ENCODE measurements at places on chromosomes 12 and 14.
A peak's percentile ranks its signal among the peaks of the same experiment; 100 is the strongest.

DNA sequence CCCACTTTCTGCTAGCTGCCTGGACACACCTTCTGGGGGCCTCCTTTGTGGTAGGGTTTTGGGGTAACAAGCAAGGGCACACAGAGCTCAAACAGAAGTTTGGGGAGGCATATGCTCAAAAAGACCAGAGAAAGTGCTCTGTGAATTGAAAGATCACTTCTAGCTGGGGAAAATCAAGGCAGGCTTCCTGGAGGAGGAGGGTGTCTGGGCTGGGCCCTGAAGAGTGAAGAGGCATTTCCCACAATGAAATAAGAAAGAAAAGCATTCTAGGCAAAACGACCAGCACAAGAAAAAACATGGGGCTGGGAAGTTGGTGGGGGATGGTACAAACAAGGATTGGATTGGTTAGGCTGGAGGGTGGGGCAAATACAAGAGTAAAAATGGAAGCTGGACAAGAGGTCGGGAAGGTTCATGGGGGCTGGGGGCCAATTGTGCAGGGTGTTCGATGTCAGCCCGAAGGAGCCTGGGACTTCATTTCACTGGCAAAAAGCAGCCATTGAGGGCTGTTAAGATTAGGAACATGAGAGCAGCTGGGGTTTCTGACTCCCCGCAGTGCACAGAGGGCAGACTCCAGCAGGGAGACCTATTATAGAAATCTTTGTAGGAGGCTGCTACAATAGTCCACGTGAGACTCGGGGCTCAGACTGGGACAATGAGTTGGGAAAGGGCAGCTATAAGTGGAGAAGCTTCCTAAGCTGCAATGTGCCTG, 51.5 kb upstream of the CMKLR1 start:
- no peak for DNase-seq

DNA sequence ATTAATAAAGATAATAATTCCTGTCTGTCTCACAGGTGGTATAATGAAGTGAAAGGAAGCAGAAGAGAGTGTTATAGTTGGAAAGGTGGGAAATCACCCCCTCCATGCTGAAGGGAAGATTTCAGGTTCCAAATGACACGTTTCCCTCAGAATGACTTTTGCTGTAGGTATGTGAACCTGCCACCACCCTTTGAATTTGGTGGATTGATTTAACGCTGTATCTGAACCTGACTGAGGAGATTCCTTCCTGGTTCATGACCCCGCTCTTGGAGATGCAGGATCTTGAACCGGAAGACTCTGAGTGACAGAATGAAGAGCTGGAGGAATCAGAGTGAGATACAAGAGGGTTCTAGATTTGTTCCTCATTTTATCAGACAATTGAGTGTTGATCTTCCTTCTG, 20.3 kb upstream of the EMP1 start:
- no peak for DNase-seq

DNA sequence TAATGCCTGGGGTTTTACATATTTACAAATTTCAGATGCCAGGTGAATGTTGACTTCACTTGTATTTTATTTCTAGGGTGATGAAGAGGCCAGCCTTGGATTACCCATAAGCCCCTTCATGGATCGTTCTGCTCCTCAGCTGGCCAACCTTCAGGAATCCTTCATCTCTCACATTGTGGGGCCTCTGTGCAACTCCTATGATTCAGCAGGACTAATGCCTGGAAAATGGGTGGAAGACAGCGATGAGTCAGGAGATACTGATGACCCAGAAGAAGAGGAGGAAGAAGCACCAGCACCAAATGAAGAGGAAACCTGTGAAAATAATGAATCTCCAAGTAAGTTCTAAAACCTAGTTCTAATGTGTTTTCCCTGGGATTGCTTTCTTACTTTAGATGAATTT, 41.3 kb upstream of the SLCO1C1 start:
- DNase-seq: no peak

- no peak for DNase-seq
These were observed 1.9 kb downstream of the CCDC184 start for GRCh38 chr12:48185181-48185919.

GRCh38 chr12:122421821-122422729, at the start of gene CLIP1:
Gene CLIP1 (minus strand): TSS chr12:122422669. CDS start chr12:122380452, 42,217 bp downstream.
- DNase-seq: no peak

DNA sequence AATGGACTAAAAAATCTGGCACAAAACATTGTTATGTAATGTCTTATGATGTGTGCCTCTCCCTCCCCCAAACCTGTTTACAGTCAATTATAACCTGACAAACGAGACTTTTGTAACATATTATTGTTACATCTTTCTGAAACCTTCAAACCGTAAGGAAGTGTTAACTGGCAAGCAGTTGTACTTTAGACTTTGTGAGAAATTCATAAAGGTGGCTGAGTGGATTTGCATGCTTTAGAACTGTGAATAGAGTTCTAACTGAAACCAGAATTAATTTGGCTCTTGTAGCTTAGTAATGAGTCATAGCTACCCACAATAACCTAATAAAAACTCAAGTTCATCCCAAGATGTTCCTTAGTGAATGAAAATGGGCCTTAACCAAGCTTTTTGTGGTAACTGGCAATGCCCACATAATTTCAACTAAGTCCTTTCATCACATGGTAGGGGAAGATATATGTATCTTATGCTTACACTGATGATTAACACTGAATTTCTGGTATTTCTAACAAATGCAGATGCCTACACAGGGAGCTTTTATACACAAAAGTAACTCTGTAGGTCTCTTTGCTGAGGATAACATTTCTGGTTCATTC, 29.7 kb downstream of the RAD9B start:
- no peak for DNase-seq

DNA sequence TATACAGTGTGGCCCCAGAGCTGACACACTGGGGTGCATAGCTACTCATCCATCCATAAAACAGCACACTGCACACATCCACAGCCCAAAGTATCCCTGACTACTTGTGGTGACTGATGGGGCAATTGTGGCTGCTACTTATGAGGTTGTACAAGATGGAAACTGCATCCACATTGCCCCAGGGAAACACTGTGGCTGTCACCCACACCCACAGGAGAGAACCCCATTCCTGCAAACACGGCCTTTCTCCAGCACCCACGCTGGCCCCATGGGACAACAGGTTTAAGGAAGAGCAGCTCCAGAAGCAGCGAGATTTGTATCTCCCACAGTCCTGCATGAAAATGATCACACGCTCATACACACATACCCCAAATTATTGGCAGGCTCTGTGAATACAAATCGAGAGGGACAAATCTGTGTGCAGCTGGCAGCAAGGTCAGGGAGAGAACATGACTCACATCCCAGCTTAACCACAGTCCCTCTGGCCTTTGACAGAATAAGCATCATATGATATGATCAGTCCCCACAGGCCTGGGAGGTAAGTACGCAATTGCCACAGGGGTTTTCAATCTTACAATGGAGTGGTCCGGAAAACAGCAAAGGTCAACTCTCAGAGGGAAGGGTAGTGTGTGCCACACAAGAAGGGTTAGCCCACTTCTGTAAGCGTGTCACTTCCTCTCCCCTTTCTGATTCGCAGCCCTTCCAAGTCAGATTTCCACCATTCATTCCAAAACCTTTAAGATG, 61.9 kb downstream of the ESR2 start:
- no peak for DNase-seq

- no peak for DNase-seq
These were observed 463.0 kb downstream of the AACS start for GRCh38 chr12:125528281-125528680.

GRCh38 chr12:62258941-62259630, 1.1 kb upstream of the USP15 start:
- peak; percentile 9 for DNase-seq

GRCh38 chr14:95341115-95341514, 21.4 kb upstream of the CLMN start:
- DNase-seq: no peak

- DNase-seq: peak; percentile 2
These were observed 8.7 kb downstream of the NGDN start for GRCh38 chr14:23478109-23478759.

DNA sequence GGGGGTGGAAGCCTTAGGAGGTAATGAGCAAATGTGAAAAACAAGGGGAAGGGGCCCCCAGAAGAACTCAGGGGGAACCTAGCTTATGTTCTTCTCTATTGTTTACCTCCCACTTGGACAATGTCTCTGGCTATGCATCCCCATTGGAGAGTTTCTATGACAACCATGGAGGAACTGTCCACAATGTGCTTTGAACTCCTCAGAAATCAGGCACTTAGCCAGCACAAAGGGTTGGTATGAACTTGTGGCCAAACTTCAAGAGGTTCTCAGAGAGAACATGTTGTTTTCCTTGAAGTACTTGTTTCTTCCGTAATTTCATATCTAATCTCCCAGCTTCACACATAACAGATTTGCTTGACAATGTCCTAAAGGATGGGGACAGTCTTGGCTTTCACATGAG, 202.8 kb upstream of the PELI2 start:
- DNase-seq: no peak

DNA sequence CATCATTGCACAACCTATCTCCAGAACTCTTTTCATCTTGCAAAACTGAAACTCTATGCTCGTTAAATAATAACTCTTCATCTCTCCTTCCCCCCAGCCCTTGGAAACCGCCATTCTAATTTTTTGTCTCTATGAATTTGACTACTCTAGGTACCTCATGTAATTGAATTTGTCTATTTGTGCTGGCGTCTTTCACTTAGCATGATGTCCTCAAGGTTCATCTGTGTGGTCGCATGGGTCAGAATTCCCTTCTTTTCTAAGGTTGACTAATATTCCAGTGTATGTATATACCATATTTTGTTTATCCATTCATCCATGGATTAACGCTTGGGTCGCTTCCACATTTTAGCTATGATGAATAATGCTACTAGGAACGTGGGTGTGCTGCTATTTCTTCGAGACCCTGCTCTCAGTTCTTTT, 80.1 kb downstream of the PLXNC1 start:
- DNase-seq: no peak

DNA sequence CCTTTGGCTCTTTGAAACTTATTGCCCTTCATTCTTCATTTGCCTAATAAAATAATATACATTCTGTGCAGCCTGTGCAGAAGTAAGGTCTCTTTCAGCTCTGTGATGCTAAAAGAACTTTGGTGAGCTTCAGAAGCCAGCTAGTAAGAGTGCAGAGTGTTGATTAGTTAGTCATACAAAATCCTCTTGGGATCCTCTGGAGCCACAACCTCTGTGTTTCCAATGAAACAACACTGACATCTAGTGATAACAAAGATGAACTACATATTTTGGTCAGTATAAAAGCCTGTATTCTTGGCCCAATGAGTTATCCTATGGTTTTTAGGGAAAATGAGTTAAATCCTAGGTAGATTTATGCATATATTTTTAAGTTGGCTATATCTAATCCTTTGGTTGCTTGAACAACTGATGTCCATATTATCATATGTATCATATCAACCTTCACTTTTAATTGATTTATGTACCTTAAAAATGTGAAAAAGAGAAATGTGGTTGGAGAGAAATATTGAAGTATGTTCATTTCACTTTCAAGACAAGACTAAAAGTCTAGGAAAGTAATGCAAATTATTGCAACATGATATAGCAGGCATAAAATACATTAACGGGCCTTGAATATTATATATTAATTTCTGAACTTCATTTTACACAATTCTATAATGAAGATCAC, 158.4 kb downstream of the KLHL28 start:
- DNase-seq: no peak

DNA sequence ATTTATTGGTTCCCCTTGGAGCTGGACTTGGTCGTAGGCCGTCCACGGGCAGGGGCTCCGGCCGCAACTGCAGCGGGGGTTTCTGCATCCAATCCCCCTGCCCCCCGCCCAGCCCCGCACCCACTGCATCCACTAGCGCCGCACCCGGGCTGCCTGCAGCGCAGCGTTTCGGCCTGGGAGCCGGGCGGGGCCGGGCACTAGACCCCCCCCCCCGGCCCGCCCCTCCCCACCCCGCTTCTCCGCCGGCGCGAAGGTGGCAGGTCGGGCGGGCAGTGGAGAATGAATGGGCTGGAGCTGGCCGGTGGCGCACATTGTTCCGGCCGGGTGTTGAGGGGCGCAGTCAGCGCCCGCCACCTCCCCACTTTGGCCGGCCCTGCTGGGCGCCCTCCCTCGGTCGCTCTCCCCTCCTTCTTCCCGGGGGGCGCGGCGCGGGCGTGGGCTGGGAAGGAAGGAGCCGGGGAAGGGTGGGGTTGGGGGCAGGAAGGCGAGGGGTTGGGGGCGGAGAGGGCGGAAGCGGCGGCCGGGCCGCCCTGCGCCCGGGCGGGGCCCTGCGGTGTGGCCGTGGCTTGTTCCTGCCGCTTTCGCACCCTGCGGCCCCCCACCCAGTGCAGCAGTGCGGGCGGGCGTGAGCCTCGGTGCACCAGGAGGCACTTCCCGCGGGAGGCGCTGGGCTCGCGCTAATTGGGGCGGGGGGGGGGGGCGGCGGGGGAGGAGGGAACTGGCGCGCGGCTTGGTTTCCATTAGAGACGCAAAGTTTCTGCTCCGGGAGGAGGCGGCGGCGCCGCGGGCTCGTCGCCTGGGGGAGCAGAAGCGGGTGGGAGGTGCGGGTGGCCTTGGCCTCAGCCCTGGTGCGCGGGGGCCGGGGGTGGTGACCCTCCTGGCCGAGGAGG, 841 bp downstream of the CALM1 start:
- peak; percentile 17 for DNase-seq

- DNase-seq: no peak
These were observed 212.9 kb downstream of the PAX9 start for GRCh38 chr14:36874396-36875138.

DNA sequence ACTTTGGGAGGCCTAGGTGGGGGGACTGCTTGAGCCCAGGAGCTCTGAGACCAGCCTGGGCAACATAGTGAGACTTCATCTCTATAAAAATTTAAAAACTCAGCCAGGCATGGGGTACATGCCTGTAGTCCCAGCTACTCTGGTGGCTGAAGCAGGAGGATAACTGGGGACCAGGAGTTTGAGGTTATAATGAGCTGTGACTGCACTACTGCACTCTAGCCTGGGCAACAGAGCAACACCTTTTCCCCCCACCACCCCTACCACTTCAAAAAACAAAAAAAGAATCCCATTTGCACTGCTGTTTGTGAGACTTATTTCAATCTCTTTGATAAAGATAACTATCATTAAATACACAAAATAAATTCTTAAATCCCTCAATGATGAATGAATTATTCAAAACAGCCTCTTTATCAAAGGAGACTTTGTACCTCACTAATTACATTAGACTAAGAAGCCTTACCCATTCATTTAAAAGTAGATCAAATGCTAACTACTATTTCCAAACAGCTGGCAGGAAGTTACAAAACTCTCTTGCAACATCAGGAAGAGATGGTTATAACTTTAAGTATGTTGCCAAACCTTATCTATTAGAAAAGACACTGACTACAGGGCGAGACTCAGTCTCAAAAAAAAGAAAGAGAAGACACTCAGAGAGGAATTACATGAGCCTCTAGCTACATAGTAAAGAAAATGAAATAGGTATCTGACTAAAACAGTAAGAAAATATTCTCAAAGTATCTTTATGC, 14.7 kb downstream of the BLTP3B start:
- peak; percentile 95 for DNase-seq

DNA sequence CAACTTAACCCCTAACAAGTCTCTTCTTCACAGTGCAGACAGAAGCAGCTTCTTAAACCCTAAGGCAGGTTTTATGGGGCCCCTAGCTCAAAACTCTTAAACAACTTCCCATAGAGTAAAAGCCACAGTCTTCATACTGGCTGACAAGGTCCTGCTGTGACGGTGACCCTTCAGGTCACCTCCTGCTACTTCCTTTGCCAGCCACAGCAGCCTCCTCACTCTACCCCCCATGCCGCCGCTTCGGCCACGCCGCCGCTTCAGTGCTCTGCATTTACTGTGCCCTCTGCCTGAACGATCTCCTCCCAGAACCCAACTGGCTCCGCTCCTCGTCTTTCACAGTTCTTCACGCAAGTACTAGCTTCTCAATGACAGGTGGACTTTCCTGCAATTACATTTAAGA, 45.5 kb downstream of the ACADS start:
- no peak for DNase-seq

GRCh38 chr14:35959835-35960234, 133.7 kb downstream of the BRMS1L start:
- no peak for DNase-seq
